ENCODE measurements at places on chromosomes 6 and 20. TPM values are rescaled to one million over a fixed set of nuclear protein-coding genes. Genes with fewer than 3 reads are reported as not detected.

- H3K27me3 ChIP-seq = no peaks in the 10 kb centered on the region
- H3K4me1 ChIP-seq = peaks cover 40% of the 10 kb centered on the region
- peaks cover 14% of the 10 kb centered on the region for H3K36me3 ChIP-seq
These were observed 646 bp downstream of the HMGA1 start for GRCh38 chr6:34237316-34237721.

- no peaks in the 10 kb centered on the region for H3K36me3 ChIP-seq
- DNase-seq = peak; percentile 22
- H3K27me3 ChIP-seq = no peaks in the 10 kb centered on the region
These were observed 1.9 kb upstream of the BCAS4 start for GRCh38 chr20:50792708-50793574.

GRCh38 chr6:34235307-34236130 lies 1.2 kb upstream of the HMGA1 start:
- H3K4me3 ChIP-seq = peak overlapping the region; percentile 62
- no peaks in the 10 kb centered on the region for H3K36me3 ChIP-seq
- peaks cover 33% of the 10 kb centered on the region for H3K4me1 ChIP-seq
- H3K27ac ChIP-seq = peak overlapping the region; percentile 81
- H3K27me3 ChIP-seq = no peaks in the 10 kb centered on the region
- peak; percentile 85 for DNase-seq

DNA sequence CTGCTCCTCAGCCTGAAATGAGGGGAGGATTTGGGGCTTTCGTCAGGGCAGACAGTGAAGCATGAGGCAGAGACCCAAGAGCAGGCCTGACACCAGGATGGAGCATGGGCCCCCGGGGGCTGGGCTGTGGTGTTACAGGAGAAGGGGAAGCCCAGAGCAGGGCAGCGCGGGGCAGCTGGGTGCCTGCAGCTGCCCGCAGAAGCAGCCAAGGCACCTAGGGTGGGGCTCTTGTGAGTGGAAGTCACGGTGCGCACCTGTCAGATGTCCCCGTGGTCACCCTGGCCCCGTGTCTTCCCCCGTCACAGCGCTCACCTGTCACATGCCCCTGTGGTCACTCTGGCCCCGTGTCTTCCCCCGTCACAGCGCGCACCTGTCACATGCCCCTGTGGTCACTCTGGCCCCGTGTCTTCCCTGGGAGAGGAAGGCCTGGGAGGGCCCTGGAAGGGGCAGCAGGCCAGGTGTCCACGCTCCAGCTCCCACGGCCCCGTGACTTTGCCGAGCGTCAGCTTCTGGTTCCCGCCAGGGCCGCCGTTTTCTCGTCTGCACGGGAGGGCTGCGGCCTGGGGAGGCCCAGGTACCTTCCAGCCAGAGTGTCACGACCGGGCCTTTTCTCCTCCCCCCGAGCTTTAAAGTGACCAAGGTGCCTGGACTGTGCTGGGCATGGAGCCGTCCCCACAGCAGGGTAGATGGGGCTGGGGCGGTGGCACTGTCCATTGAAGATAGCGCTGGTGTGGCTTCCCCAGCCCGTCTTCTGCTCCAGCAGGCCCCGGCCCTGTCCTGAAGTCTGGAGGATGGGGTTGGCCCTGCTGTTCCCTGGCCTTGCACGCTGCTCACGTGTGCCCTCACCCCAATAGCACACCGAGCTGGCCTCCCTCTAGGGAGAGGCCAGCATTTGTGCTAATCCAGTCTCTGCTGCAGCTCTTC lies 9.4 kb downstream of the ARFGAP1 start:
- no peaks in the 10 kb centered on the region for H3K4me1 ChIP-seq
- no peaks in the 10 kb centered on the region for H3K27me3 ChIP-seq
- H3K27ac ChIP-seq = no peak overlapping the region
- no peak overlapping the region for H3K4me3 ChIP-seq
- H3K36me3 ChIP-seq = peaks cover 30% of the 10 kb centered on the region

- H3K36me3 ChIP-seq = no peaks in the 10 kb centered on the region
- no peak overlapping the region for H3K27ac ChIP-seq
- no peak overlapping the region for H3K4me3 ChIP-seq
- H3K27me3 ChIP-seq = no peaks in the 10 kb centered on the region
These were observed 486.2 kb downstream of the HAO1 start for GRCh38 chr20:7454047-7454446.

GRCh38 chr6:129638055-129638684 lies 71.8 kb downstream of the ARHGAP18 start:
- H3K4me1 ChIP-seq = peaks cover 25% of the 10 kb centered on the region
- no peaks in the 10 kb centered on the region for H3K27me3 ChIP-seq
- peaks cover 3% of the 10 kb centered on the region for H3K36me3 ChIP-seq

GRCh38 chr6:107554918-107555317 lies 65.0 kb downstream of the SOBP start:
- DNase-seq = no peak
- no peaks in the 10 kb centered on the region for H3K36me3 ChIP-seq
- H3K4me3 ChIP-seq = no peak overlapping the region
- no peaks in the 10 kb centered on the region for H3K27me3 ChIP-seq
- no peak overlapping the region for H3K27ac ChIP-seq

GRCh38 chr20:2805689-2806350 lies 5.4 kb upstream of the CPXM1 start:
- H3K27me3 ChIP-seq = peaks cover 59% of the 10 kb centered on the region
- peak; percentile 14 for DNase-seq
- peaks cover 10% of the 10 kb centered on the region for H3K4me1 ChIP-seq
- no peak overlapping the region for H3K4me3 ChIP-seq

ANGPT4 gene
- total RNA-seq = 0.12 TPM

SOBP gene
- total RNA-seq = 4.7 TPM

MLN gene
- total RNA-seq = not detected

Data from astrocyte (in vitro differentiated cells and primary cell).